ENCODE measurements at places on chromosomes 7 and 10.

DNA sequence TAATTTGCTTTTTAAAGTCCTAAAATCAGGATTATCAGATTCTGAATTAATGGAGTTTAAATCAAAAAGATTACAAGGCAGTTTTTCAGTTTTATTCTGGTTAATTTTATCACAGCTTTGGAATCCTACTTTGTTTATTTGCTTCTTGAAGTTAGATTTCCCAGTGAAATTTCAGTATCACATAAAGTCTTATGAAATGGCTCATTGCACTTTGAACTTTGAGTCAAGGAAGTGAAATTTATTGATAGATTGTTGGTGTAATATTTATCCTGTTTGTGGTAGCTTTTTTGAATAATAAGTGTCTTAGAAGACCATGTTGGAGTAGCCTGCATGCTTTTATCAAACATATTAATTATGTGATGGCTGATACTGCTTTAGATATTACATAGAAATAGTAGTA lies 92.6 kb downstream of the PTEN start:
- no peak for DNase-seq

DNA sequence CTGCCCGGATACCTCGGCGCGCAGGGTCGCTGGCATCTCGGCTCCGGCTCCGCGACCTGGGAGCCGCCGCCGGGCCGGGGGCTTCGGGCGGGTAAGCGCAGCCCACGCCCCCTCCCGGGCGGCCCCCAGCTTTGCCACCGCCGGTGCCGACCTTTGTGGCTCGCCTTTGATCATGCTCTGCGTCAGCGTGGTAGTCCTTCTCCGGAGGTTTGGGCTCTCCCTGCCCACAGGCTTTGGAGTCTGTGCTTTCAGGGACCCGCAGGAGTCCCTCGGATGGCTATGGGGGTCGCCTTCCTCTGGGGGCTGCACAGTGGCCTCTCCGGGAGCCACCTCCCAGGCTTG lies 7.3 kb downstream of the ATP6V1F start:
- no peak for DNase-seq

DNA sequence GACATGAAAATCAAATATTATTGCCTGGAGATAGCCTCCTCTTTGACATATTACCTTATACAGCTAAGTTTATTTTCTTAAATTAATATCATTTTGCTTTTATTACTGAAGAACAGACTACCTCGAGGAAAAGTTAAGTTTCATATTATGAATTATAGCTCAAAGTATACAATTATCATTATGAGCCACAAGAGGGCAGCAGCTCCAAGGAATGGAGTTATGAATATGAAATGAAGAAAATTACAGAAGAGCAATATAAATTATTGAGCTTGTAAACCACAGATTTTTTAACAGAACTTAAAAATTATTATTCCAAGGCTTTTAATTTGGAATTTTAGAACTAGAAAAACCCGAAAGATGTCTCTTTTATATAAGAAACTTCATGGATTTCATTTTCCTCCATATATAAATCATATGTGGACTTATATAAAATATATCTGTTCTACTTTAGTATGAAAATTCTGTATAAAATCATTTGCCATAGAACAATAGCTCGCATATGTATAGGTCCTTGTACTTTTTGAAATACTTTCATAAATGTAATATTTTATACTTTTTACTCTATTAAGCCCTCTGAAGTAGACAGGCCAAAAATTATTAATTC lies 40.1 kb downstream of the IQUB start:
- no peak for DNase-seq

DNA sequence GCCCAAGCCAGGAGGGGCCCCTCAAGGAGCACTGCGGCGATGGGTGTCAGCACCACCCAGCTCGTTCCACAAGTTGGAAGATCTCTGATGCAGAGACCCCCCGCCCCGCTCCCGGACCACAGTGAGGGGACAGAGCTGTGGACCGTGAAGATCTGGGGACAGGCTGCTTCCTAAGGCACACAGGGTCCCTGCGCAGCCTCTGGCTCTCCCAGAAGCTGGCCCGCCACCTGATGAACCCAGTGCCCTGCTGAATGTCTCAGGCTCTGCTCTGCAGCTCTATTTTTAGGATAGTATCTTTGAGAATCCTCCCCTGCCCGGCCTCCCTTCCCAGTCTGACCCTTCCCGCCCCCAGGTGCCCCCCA lies 29.7 kb downstream of the GBX1 start:
- DNase-seq = no peak

- no peak for DNase-seq
These were observed 9.7 kb upstream of the ADCY1 start for GRCh38 chr7:45564485-45564884.

DNA sequence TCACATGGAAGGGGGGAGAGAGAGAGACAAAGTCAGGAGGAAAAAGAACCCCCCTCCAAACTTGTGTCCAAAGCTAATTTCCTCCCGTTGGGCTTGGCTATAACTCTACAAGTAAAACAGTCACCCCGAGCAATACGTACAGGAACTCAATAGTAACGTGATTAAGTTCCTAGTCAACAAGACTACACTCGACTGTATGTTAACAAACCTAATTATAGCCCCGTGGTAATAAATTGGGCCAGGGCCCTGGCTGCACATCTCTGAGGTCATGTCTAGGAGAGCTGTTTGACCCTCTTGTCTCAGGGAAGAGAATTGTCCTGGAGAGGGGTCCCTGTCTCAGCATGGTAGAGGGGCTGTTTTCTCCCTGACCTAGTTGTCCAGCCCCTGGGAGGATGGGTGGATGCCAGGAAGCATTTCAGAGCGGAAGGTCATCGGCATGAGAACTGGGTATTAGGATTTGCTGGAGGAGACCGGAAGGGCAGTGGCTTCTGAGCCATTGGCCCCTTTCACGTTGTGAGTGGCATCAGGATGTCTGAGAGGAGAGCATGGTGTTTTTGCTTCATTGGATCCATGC lies 60.2 kb upstream of the COMTD1 start:
- DNase-seq = no peak

DNA sequence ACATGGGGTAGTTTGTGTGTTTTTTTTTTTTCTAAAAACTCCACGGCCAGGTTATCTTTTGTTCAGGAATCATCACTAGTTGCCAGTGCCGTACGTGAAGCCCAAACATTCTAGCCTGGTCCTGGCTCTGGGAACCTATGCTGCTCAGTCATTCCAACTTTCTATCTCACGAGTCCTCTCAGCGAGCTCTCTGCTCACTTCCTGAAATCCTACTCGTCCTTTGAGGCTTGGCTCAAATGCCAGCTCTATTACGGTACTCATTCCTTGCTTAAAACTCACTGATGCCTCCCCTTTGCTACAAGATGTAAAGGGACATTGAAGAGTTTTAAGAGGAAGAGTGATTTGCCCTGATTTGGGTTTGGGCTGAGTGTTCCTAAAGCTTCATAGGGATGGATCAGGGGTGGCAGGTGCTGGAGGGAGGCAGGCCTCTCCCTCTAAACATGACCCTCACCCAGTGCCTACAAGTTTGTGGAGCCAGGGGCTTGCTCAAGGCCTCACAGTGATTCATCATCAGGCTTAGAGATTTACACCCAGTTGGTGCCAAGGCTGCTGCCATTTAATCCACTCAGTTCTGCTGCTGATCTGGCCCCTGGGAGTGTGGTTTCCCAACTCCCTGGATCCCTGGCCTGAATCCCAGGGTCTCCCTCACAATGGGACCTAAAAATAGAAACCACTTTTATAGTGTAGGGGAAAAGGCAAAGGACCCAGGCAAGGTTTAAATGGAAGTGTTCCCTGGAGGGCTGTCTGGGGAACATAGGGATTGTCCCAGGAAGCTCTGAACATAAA lies 46.1 kb upstream of the R3HCC1L start:
- no peak for DNase-seq

DNA sequence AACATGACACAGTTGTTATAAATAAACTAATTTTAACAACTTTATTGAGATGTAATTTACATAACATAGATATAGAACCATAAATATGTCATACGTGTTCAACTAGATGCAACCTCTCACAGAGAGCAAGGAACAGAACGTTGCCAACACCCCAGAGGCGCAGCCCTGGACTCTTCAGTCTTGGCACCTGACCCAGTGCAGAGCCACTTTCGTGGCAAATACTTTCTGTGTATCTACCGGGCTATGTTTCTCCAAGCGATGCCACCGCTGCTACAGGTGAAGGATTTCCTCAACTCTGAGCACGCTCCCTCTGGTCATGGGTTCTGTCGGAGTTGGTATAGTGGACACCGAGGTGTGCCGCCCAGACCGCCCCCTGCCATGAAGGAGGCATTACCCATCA lies 57.4 kb downstream of the TEX36 start:
- no peak for DNase-seq

DNA sequence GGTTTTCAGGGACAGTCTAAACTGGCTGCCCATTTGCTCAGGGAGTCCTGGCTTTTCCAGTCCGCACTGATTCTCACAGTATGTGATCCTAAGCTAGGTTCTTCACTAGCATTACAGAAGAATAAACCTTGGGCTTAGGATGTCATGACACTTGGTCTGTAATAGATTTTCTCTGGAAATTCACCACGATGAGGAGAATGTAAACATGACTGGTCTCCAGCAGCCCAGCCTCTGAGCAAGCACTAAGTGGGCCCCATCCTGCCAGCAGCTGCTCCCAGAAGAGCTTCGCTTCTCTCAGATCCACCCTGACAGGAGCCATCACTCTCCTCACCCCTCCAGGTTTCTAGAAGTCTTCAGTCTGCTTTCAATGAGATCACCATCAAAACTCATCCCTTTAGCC lies 103.7 kb upstream of the ZPBP start:
- no peak for DNase-seq

GRCh38 chr10:86849181-86849894 lies 92.9 kb downstream of the BMPR1A start:
- no peak for DNase-seq

- no peak for DNase-seq
These were observed 40.3 kb downstream of the NRCAM start for GRCh38 chr7:108415821-108416536.

Measured in stimulated activated CD8-positive, alpha-beta memory T cell treated with anti-CD3 and anti-CD28 coated beads, Interleukin-7, amount 100 ng/mL, for 1 hour (primary cell).